ENCODE measurements at places on chromosomes 5 and 9.

DNA sequence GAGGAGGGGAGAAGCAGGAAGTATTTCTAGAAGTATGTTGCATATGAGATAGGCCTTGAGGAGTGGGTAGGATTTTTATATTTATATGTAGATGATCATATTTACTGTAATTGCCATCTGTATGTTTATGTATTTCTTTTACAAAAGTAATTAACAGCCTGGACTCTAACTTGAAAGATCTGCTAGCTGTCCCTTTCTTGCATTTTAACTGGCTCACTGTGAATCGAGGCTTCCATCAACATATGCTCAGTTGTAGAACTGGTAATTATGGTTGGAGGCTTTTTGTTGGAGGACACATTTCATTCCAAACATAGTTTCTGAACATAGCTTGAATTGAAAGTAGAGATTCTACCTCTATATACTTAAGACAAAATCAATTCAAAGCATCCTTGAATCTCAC, 23.4 kb downstream of the ABLIM3 start:
- DNase-seq: no peak

GRCh38 chr9:109456811-109457210, 41.3 kb downstream of the PTPN3 start:
- DNase-seq: no peak

DNA sequence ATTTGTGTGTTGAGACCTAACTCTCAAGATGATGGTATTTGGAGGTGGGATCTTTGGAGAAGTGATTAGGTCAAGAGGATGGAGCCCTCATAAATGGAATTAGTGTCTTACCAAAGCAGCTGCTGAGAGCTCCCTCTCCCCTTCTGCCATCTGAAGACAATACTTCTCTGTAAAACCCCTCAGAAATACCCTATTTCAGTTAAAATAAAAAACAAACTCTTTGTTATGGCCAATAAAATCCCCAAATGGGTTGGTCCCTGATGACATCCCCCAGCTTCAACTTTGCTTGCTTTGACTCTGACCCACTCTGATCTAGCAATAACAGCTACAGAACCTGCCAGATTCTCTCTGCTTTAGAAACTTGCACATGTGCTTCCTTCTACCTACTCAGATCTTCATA, 100.9 kb downstream of the SNCAIP start:
- no peak for DNase-seq

DNA sequence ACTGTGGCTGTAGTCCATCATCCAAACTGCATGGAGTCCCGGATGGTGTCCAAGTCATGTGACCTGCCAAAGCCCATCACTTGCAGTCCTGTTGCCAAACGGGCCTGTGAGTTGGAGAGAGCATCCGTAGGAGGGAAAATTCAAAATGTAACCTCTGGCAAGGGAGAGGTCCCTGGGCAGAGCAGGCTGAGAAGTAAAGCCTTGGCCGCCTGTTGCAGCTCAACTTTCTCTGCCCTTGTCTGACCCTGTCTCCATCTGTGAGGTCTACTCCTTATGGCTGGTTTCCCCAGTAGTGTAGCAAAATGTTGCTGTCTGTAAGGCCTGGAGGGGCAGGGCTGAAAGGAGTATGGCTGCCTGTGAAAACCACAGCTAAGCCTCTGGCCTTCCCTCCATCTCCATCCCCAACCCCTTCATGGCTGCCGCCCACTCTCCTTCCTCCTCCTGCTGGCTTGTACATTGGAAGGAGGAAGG, 163.5 kb downstream of the SEMA6A start:
- no peak for DNase-seq

- no peak for DNase-seq
Observed at GRCh38 chr9:136847088-136847825, 2.0 kb upstream of the PHPT1 start.

DNA sequence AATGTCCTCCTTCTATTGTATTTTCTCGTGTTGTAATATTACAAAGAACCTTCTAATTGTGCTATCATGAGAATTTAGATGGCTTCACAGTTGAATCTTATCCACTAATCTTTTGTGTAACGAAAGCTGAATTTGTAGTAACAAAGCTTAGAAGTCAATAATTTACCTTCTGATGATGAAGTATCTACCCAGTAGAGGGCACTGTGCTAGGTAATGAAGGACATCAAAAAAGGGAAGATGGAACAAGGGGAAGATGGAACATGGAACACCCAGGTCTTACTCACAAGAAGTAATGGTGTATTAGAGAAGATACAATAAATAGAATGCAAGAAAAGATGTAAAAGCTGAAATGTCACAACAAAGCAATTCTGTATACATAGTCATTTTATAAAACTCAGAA, 131.0 kb upstream of the CCNG1 start:
- DNase-seq: no peak

DNA sequence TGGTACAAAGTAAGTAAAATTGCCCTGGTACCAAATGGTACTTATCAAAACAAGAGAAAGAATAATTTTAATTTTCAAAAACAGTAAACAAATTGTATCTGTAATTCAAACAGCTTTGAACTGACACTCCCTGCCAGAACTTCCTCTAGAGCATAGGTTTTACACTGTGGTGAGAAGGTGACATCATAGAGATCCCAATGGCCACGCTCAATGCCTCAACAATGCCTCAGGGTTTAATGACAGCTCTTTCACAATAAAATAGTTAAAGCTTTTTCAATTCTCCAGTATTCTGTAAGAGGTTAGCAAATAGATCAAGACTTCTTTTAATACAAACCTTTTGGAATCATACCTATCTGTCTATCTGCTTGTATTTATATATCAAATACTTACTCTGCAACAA, 437.1 kb downstream of the PRR16 start:
- no peak for DNase-seq

DNA sequence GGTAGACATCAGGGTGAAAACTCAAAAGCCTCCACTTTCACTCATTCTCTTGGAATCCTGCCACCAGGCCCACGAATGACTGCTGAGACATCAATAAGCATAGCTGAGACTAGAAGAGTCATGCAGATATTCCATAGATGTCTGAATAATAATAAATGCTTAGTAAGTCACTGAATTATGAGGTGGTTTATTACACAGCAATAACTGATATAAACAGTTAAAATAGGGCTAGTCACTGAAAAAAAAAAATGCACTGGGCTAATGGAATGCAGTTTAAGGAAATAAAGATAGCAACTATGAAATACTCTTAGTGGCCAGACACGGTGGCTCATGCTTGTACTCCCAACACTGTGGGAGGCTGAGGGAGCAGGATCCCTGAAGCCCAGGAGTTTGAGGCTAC, 262.8 kb upstream of the CDH6 start:
- DNase-seq: no peak

DNA sequence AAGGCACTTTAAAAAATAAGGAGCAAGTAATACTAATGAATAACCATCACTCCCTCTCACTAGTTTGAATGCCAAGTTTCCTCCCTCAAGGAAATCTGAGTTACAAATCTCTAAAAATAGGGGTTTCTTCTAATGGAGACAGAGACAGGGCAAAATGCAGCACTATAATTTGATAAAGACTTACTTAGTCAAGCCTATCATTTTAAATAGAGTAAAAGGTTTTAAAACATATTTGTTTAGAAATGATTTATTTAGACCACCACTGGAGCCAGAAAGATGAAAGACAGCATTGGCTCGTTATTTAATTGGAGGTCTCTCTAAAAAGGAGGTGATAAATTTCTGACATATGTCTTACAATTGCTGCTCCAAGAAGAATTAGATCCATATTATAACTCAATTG, 228.7 kb downstream of the TLE1 start:
- DNase-seq: no peak

DNA sequence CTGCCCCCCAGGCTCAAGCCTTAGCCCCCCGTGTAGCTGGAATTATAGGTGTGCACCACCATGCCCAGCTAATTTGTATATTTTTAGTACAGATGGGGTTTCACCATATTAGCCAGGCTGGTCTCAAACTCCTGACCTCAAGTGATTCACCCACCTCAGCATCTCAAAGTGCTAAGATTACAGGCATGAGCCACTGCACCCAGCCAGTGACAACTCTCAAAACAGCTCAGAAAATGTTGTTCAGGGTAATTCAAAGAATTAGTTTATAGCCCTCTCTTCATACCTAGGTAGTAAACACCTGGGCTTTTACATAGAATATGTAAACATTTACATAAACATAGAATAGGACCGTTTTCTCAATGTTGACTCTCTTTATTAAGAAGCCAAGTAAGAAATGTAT, 168.7 kb downstream of the ENC1 start:
- DNase-seq: no peak

DNA sequence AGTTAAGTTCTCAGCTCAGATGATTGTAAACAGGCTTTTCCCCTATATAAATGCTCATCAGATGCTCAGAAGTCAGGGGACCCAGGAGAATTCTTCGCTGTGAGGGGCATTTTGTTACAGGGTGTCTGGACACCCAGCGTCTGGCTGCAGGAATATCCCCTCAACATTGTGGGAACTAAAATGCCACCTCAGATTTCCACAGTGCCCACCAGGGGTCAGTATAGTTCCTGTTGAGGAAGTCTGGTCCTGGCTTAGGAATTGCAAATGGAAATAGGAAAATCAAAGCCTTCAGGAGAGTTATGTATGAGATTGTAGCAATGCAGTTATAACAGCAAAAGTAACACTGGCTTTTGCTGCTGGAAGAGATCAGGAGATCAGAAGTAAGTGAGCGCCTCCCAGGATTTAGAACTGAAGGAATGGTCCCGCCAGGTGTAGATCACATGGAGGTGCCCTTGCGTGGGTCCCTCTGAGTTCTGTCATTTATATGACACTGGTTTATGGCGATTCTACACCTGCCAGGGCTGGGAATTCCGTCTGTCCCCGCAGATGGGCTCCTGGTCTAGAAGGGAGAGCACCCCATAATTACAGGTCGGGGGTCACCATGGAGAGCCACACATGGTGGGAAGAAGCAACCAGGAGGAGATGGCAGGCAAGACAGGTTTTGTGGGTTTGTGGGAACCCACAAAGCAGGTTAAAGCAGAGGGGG, 47.1 kb upstream of the CTSL start:
- peak; percentile 54 for DNase-seq

Data from prostate gland (tissue), 2 donors.